ENCODE measurements at places on chromosomes 1 and 21.

DNA sequence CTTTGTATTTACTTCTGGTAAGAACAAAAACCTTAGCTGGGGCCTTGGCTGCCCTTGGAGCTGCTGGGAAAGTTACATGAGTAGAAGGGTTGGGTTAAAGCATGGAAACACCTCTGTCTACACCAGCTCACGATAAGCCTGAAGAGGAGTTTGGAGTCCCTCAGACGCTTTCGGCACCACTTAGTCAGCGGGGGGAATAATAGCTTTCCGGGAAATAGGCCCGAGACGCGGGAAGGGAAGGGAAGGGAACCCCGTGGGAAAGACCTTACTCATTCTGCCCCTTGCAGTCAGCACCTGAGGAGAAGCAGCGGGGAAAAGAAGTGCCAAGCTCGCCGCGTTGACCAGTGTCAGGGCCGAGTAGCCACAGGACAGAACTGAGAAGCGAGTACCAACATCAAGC is 66.4 kb upstream of the PDE9A start:
- no peak for DNase-seq

DNA sequence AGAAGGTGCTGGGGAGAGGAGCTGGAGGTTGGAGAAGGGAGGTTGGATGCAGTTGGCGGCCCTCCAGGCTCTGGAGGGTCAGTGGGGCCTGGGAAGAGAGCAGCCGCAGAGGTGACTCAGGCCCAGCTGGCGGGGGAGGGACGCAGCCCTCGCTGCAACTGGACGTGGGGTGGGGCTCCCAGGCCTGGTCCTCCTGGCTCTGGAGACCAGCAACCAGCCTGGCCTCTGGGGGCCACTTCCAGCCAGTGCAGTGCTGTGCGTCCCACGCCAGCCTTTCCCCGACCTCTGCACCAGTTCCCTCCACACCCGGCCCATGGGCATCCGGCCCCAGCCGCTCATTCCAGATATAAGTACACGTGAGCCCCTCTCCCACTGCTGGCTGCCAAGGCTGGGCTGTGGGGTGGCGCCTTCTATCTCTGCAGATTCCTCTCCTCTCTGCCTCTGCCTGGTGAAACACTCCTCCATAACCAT is 38.0 kb upstream of the COL18A1 start:
- DNase-seq: no peak

- no peak for DNase-seq
Measured at GRCh38 chr1:60280819-60281218, 207.2 kb upstream of the C1orf87 start.

DNA sequence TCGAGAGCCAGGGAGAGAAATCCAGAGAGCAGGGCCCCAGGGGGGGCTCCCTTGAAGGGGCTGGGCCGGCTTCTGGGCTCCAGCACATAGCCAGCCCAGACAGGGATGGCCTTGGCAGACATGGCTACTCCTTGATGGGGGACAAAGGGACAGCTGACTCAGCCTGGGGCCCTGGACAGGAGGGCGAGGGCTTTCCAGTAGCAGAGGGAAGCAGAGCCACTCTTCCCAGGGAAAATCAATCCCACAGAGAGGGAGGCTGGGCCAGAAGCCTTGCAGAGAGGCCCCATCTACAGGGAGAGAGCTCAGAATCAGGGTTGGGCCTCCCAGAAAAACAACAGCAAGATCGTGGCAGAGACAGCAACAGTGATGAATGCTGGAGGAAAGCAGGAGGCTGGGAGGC is 15.6 kb downstream of the IGFN1 start:
- DNase-seq: no peak

DNA sequence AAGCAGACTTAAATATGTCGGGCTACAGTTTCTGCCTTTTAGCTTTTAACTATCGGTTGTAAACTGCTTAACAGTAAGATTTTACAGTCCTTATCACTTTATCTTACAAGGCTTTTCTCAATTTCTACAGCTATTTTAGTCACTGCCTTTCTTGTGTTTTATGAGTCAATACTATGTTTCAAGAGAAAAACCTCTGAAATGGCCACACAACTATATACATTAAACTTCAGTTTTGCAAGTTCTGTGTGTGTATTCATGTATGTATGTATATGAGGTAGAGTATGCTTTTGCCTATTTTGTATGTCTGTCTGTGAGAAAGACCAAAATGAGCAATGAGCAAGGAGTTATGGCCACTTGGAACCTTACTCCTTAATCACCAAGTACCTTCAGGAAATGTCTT is 169.8 kb downstream of the SYT2 start:
- DNase-seq: no peak

DNA sequence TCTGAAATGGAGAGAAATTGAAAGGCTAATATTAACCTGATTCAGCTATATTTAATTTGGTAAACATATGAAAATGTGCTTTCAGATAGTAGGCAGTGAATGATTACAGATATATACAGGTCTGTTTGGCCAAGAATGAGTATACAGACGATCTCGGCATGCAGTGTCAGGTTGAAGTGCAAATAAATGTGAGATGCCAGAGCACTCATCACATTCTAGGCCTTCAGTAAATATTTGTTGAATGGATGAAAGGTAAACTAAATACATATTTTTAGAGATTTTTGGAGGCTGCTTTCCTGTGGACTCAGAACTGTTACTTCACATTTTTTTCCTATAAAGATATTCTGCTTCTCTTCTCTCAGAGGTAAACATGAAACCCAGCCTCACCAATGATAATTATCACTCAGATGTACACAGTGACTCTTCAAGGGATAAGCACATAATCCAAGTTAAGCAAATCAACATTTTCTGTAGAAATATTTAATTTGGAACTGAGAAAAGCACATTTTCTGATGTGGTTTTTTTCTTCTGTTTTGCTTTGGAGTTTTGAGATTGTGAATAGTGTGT is 702.9 kb downstream of the BRINP3 start:
- no peak for DNase-seq

DNA sequence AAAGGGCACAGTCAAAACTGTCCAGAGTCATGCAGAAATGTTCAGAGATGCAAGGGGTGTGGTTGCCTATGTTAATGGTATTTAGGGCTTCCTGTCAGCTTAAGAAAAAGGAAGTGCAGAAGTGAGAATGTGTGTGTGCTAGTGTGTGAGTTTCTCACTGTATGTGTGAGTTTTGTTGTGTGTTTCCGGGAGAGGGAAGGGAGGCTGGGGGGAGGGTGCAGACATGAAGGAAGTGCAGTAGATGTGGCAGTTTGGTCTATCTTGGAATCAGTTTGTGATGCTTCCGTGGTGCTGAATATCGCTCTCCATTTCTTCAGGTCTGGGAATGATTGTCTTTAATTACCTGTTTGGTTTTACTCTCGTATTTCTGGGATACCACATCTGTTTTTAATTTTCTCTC is 16.5 kb upstream of the ATP6V1G3 start:
- DNase-seq: no peak

DNA sequence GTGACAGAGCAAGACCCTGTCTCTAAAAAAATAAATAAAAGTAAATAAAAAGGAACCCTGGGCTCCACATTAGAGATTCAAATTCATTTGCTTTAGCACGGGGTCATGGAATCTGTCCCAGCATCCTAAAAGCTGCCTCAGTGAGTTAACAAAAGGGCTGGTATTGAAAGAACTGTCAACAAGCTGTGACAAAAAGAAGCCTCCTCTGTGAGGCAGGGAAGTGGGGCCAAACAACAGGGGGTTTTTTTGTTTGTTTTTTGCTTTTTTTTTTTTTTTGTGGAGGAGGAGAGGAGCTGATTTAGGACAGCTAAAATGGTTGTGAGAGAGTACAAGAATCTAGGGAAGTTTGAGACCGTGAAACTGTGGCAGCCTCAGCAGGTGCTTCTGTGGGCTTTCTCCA is 115.7 kb downstream of the LIPI start:
- DNase-seq: no peak

DNA sequence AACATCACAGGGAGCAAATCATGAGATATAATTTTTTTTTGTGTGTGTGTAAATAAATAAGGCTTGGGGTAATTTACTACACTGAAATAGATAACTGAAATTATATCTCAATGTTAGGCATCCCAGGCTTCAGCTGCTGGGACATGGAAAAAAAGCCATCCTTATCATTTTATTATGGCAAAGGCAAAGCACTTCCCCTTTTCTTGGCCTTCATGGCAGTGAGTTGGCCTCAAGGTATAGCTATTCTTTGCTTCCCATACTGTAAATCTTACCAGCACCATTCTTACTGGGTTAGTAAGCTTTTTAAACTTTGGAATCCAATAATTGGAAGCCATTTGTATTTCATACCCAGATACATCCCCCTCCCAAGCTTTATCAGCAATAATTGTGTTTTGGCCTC is 29.0 kb downstream of the RBM11 start:
- DNase-seq: no peak

DNA sequence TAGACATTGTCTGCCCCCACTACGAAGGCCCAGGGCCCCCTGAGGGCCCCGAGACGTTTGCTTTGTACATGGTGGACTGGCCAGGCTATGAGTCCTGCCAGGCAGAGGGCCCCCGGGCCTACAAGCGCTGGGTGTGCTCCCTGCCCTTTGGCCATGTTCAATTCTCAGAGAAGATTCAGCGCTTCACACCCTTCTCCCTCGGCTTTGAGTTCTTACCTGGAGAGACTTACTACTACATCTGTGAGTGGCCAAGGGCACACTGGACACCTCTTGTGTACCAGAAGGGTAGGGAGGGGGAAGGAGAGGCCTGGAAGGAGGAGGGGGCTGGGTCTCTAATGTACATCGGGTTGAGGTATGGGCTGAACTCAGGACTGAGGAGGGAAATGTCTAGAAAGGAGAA is 3.2 kb downstream of the EFNA4 start:
- no peak for DNase-seq

- DNase-seq: no peak
Measured at GRCh38 chr1:80523861-80524260, 1276.9 kb upstream of the ADGRL2 start.

- no peak for DNase-seq
Measured at GRCh38 chr1:156153362-156153761, at the start of gene SEMA4A. SEMA4A (plus strand) TSS chr1:156153585; CDS start chr1:156154579, 994 bp downstream.

GRCh38 chr1:44322367-44322766 is 32.7 kb downstream of the ERI3 start:
- no peak for DNase-seq

- DNase-seq: no peak
Measured at GRCh38 chr1:57474137-57474750, 50.4 kb upstream of the DAB1 start.

DNA sequence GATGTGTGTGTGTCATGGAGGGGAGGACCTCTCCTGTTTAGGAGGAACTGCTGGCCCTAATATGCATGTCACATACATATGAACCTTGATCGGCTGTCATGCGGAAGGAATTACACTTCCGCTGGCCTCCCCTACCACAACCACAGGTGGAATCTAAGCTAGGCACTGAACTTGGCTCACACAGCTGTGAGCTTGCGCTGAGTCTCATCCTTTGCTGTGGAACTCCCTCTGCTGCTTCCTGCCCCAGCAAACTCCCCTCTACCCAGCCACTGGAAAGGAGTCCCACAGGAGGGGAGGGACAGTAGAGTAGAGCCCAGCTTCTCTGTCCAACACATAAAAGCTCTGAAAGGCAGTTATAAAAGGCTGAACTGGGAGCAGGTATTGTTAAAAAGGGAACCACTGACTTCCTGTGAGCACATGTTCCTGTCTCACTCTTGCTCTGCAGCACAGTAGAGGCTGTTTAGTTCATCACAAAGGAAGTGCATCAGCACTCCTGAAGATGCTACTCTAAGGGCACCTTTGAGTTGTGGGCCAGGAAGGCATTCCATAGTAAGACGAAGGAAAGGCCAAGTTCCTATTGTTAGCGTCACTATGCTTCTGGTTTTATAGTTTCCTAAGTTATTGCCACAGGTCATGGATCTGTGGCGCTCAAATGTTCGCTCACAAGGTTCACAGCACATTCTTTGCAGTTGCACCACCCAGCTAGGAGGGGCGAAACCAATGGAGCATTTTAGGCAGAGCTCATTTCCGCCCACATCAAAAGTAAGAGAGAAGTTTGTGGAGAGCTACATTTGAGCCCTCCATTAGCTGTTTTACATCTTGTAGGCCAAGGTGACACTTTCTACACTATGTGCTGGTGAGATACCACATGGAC is 17.7 kb upstream of the PTPRC start:
- peak; percentile 78 for DNase-seq

DNA sequence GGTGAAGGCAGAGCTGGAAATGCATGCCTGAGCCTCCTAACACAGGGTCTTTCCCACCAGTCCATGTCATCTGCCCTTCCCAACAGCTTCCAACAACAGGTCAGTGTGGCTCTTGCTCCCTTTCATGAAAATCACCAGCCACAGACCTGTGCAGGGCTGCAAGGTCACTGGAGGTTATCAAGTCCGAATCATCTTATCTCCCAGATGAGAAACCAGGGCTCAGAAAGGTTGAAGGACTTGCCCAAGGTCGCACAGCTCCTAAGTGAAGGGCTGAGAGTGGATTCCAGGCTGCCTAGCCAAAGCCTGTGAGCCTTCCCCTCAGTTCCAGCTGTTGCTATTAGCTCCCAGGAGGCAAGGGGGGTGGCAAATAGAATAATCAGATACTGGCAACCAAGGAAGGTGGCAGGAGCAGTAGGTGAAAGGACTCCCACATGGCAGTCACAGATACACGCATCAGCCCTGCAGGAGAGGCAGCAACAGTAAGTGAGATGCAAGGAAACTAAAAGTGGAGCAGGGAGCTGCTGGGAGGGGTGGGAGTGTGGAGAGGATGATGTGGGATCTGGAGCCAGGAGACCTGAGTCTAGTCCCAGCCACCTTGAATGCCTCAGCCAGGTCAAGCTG is 74.2 kb downstream of the SSBP3 start:
- DNase-seq: no peak

DNA sequence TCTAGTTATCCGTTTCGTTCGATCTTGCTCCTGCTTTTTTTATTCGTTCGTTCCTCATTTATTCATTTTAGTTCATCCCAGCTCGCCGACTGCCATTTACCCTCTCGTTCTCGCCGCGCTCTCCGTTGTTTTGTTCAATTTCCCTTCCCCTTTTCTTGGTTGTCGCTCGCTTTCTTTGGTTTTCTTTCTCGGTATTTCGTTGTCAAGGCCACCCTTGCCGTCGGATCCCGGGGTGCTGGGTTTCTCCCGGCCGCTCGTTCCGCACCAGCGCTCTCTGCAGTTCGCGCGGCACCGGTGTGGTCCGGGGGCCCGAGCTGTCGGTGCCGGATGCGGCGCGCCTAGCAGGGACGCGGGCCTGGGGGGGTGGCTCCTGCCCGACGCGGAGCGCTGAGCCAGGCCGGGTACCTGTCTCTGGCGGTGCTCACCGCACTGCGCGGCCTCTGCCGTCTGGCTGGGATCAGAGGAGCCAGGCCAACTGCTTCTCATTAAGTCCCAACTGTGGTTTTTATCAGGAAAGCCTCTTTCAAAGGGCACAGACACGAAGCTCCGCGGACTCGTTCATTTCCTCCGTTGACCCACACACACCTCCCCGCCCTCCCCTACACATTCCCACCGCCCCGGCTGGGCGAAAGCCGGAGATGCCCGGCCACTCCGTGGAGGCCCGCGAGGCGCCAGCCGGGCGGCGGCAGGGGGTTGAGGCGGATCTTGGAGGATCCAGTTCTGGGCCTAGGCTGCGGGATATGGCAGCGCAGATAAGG is 1.6 kb downstream of the ALX3 start:
- peak; percentile 57 for DNase-seq

GRCh38 chr1:11157867-11158266 is 31.3 kb upstream of the ANGPTL7 start:
- no peak for DNase-seq

Measured in activated T-cell treated with anti-CD3 and anti-CD28 coated beads, Interleukin-2, amount 50 U/mL, for 24 hours (primary cell).